ENCODE measurements at places on chromosomes 3 and 15.
A peak's percentile ranks its signal among the peaks of the same experiment; 100 is the strongest.

GRCh38 chr3:134351427-134351826 is 22.8 kb downstream of the AMOTL2 start:
- DNase-seq, result no peak

DNA sequence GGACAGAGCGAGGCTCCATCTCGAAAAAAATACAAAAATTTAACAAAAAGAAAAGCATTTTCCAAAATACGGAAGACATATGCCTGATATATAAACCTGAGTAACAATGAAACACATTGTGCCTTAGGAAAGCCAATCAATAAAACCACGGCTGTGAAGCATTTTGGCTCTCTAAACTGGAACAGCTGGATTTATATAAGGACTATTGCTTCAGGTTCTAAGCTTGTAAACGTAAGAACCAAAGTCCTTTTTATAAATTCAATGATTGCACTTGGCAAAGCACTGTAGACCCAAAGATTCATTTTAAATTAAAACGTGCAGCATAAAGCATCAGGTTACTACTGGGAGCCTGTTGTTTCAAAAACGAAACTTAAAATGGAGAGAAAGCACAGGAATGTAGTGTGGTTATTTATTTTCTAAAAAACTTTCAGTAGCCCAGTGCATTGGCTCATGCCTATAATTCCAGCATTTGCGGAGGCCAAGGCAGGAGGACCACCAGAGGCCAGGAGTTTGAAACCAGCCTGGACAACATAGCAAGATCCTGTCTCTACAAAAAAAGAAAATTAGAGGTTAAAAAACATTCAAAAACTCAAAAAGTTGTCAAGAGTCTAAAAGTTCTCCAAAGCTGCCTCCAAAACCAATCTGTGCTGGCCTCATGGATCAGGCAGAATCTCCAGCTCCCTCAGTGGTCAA is 61.5 kb downstream of the USF3 start:
- DNase-seq, result no peak

- peak; percentile 75 for DNase-seq
Measured at GRCh38 chr15:90946538-90946937, 8.1 kb upstream of the RCCD1 start.

DNA sequence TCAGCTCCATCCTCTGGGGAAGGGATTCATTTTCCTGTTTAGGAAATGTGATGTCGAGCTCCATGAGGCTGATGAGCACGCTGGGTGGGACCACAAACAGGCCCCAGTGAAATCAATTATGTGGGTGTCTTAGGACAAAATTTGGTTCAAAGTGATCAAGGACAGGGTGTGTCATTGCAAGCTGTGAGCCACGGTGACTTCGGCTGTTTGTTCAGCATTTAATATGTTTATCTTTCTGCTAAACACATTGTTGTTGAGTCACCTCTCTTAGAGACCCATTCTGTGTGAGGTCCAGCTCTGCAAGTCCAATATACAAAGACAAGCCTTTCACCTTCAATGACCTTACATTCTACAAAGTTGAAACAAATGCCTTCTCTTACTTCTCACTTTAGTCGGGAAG is 41.3 kb downstream of the SSR3 start:
- no peak for DNase-seq

- DNase-seq, result no peak
Measured at GRCh38 chr15:95162967-95163531, 931.7 kb downstream of the MCTP2 start.

- no peak for DNase-seq
Measured at GRCh38 chr15:65434201-65434600, 11.5 kb upstream of the IGDCC4 start.

DNA sequence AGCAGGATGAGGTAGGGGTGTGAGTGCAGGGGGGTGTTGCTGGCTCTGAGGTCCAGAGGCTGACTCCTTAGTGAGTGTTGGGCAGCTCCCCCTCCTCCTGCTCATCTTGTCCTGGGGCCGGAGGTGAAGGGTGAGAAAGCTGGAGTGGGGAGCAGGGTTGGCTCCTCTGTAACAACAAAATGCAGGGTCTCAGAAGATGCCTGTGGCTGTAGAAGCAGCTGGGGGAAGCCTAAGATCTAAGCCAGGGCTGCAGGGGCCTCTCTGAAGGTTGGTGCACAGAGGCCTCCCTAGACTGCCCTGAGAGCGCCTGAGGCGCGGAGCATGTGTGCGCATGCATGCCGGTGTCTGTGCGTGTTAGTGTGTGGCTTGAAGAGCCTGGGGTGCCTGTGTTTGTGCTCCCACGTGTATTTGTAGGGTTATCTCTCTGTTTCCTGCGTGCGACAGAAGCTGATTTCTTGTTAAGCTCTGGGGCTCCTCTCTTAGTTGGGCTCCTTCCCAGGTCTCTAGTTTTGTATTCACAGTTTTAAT is 5.3 kb upstream of the HDAC11 start:
- no peak for DNase-seq

GRCh38 chr15:42724276-42724675 is 12.7 kb downstream of the CDAN1 start:
- DNase-seq, result no peak

GRCh38 chr3:15651396-15651795 is 49.9 kb downstream of the BTD start:
- no peak for DNase-seq

DNA sequence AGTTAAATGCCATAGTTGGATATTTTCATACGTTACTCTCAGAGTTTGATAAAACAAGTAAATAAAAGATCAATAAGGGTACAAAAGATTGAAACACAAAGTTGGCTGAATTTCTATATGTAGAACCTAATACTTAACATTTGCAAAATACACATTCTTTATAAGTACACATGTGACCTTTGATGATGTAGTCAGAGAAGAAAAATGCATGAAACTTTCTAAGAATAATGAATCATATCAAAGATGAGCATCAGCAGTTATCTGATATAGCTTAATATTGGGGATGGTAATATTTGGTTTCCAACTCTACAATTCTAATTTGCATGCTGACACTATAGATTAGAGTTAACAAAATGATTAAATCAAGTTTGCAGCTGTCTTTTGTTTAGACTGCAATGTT is 188.0 kb upstream of the TGFBR2 start:
- no peak for DNase-seq

GRCh38 chr3:69197922-69198530 is 75.6 kb upstream of the LMOD3 start:
- no peak for DNase-seq

DNA sequence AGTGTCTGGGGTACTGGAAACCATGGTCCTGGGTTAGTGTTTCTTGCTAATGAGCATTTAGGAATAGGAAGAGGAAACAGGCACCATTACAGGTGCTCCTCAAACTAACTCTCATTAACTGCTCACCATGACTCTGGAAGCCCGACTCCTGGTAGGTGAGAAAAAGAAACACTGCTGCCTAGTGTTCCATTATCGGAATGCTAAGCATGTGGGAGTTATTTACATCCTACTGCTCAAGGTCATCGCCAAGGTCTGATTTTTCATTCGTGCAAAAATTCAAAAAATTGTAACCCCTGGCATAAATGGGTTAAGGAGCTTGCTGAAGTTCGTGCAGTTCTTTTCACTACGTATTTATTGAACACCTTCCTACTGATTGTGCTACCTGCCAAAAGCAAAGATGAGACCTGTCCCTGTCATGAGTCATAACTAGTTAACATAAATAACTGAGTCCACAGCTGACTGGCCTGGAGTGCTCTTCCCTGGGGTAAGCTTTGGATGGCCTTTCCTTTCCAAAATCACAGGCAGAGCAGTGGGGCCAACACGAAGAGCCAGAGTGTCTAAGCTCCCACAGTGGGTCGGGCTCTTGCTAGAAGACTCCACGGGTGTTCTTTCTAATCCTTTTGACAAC is 22.7 kb upstream of the PAQR5 start:
- no peak for DNase-seq

- no peak for DNase-seq
Measured at GRCh38 chr3:22951910-22952309, 251.2 kb upstream of the UBE2E2 start.

GRCh38 chr3:160012108-160012507 is 23.5 kb downstream of the IL12A start:
- DNase-seq, result no peak

GRCh38 chr15:38587214-38587613 is 22.6 kb upstream of the RASGRP1 start:
- DNase-seq, result no peak

- DNase-seq, result no peak
Measured at GRCh38 chr3:108510496-108510895, at the start of gene MYH15. TSS of gene MYH15 (minus strand) at chr3:108510596. CDS start at chr3:108510530, 66 bp downstream.

DNA sequence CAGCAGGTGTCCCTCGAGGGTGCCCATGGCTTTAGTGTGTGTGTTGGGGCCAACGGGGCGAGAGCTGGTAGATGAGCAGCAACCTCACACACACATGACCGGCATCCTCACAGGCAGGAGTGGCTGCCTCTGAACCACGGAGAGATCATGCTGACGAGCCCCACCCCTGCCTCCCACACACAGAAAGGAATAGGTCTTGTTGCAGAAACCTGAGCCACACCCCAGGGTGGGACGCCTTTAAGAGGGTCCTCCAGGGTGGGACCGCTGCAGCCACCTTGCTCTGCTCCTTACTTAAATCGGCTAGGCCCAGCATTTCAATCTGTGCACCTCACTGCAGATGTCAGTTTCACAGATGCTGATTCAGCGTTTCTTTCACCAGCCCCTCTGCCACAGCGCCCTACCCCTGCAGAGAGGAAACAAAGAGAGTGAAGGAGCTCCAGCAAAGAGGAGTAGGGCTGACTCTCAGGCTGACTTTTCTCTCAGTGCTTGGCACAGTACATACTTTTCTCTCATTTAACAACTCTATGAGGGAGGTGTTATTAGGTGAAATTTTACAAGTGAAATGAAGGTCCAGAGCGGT is 61.2 kb upstream of the EPHB3 start:
- DNase-seq, result no peak
